CD4-positive, alpha-beta T cell treated with Interleukin-17A for 4 hours (primary cell): ENCODE measurements at places on chromosomes 2 and 18.

DNA sequence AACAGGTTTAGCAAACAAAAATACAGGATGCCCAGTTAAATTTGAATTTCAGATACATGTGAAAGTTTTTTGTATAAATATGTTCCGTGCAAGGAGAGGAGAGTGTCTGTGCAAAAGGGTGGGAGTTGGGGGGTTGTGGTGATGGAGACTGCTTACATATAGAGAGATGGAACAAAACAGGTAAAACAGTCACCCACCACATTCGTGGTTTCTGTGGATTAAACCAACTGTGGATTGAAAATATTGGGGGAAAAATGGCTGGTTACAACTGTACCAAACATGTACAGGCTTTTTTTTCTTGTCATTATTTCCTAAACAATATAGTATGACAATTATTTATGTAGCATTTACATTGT lies 245.7 kb downstream of the TNS1 start:
- no peak for DNase-seq

- DNase-seq: peak; percentile 17
Measured at GRCh38 chr2:39069136-39069515, 51.7 kb downstream of the SOS1 start.

DNA sequence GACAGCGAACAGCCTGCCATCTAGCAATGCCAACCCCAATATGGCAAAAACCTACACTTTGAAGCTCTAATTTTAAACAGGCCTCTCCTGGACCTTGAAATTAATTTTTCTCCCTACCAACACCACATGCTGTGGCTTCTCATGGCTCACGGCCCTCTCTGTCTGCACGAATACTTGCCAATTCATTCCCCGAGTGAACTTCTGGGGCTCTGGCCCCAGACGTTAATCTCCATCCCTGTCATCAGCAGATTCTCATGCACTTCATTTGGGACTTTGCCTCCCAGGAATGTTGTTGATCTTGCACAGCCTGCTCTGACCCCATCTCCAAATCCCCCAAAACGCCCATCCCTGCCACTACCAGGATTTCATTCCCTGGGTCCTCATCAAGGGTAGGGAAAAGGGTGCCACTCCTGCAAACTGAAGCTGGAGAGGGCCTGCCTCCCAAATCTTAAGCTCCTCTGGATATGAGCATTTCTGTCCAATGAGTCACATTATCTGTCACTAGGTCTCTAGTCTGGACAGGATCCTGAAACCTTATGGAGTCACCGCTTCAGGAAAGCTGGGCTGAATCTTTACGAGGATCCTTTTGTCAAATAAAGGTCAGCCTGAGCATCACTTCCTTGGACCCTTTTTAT lies 10.4 kb downstream of the FIGLA start:
- no peak for DNase-seq

DNA sequence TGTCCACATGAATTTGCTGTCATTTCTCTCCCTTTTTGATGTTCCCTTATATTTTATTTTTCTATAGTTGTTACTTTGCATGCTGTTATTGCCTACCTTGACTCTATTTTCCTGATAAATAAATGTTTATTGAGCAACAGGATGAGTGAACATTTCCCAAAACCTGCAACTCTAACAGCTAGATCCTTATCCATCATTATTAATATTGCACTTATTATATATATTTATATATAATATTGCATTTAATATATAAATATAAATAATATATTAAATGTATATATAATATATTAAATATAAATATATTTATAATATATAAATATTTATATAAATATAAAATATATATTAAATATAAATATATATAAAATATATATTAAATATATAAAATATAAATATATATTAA lies 436.1 kb upstream of the MMADHC start:
- no peak for DNase-seq

DNA sequence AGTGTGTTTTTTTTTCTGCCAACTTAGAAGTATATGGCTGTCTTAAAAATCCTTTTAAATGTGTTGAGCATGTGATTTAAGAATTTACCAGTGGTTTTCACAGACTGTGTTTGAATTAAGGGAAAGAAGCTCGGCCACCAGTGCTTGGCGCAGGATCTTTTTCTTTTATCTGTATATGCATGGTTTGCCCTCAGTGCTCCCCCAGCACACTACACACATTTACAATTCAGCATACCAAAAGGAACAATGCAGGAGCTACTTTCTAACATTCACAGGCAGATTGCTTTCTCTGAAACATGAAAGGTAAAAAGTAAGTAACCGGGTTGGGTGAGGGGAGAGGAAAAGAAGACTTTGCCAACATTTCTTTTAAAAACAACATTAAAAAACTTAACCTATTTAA lies 3.9 kb downstream of the SALL3 start:
- no peak for DNase-seq

GRCh38 chr18:79460481-79461300 lies 65.0 kb downstream of the NFATC1 start:
- no peak for DNase-seq

GRCh38 chr18:43238429-43238828 lies 38.9 kb downstream of the SYT4 start:
- DNase-seq: no peak

- no peak for DNase-seq
Measured at GRCh38 chr2:23122681-23123215, 262.2 kb upstream of the KLHL29 start.

DNA sequence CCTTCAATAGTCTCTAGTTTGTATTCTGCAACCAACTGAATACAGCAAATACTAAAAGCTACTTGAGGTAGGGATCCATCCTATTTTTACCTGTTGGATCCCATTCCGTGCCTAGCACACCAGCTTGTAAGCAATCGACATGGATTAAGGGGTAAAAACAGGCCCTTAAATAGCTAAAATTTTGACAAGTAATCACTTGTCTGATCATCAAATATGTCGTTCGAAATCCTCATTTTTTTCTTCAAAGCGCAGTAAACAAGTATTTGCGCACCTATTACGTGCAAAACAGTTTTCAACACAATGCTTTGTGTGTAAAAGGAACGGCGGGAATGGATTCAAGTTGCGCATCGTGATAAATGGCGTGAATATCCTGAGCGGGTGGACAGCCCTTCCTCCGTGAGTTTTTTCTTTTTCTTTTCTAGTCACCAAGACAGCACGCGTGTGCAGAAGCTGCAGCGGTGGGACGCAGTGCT lies 1.4 kb upstream of the ACVR2A start:
- DNase-seq: no peak

DNA sequence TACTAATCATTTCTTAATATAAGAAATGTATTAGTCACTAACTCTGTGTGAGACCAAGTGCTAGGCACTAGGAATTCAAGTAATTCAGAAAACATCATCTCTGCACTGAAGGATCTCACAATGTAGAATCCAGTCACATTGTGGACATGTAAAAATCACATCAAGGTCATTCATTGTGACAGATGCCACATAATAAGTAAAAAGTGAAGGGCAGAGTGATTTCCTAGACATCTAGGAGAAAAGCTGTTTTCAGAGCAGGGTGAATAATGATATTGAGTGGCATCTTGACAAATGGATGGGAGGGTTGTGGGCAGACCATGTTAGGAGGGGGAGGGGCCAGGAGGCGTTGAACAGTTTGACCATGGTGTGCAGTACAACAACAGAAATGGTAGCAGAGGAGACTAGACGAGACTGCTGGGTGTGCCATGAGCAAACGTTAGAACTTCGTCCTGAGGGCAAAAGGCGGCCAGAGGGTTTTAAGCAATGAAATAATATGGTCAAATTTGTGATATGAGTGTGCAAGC lies 93.8 kb downstream of the DTNA start:
- DNase-seq: no peak

GRCh38 chr2:3536682-3537632 lies 17.6 kb upstream of the ADI1 start:
- peak; percentile 27 for DNase-seq

- DNase-seq: no peak
Measured at GRCh38 chr2:45300026-45300750, 290.9 kb upstream of the SIX2 start.

- no peak for DNase-seq
Measured at GRCh38 chr2:186713691-186714090, 19.8 kb downstream of the FAM171B start.

GRCh38 chr2:71510938-71511337 lies 57.6 kb downstream of the DYSF start:
- DNase-seq: no peak

DNA sequence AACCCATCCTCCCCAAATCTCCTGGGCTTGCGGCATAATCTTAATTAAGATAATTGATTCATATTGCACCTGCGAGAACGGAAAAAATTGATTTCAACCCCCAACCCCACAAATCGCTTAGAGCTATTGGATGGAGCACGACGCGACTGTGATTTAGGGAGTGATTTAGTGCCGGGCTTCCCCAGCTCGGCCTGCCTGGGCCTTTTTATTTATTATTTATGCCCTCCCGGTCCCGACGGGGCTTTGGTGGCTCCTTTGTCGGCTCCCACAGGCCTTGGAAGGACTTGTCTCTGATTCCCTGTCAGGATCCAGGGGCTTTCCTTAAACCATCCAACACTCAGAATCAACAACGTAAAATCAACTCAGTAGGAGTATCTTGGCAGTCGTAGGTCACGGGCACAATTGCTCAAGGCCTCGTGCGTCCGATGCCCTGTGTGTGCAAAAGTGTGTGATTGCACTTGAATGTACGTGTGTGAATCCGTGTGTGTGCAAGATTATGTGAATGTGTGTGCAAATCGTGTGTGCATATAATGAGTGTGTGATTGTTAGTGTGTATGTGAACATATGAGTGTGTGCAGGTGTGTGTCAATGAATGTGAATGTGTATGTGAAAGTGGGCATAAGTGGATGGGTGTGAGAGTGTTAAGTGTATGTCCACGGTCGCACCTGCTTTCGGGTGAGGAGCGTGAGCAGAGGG lies 4.3 kb upstream of the NEUROD1 start:
- no peak for DNase-seq

GRCh38 chr2:176056406-176056805 lies 27.4 kb downstream of the EVX2 start:
- no peak for DNase-seq

GRCh38 chr2:71303849-71304248 lies 27.7 kb upstream of the ZNF638 start:
- no peak for DNase-seq

GRCh38 chr18:7941533-7941932 lies 374.4 kb downstream of the PTPRM start:
- no peak for DNase-seq

- no peak for DNase-seq
Measured at GRCh38 chr2:222208010-222208690, 90.6 kb downstream of the PAX3 start.

DNA sequence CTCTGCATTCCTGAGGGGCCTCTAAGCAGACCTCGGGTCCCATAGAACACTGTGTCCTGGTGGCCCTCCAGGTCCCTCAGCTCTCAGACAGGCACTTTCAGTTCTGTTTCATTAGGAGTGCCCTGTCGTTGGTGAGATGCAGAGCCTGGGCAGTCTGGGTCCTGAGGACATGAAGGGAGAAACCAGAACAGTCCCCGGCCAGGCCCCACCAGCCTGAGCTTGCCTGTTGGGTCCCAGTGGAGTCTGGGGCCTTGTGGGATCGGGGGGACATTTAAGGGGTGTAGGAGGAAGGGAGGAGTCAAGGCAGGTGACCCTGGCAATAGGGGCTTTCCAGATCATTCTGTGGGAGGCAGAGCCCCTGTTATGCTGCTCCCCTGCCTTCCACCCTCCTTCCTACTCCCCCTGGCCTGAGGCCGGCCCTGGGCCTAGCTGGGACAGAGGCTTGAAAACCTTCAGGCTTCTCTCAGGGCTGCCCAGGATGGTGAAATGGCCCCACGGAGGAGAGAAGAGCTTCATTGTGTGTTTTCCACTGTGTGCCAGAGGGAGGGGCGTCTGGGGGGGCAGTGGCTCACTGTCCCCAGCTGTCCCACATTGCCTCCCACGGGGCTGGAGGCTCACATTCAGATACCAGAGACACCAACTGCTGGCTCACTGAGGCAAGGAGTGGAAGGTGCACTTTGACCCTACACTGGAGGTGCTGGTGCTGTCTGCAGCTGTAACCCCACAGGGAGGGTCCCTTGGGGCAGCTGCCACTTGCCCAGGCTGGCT lies 26.6 kb upstream of the CATIP start:
- DNase-seq: no peak

DNA sequence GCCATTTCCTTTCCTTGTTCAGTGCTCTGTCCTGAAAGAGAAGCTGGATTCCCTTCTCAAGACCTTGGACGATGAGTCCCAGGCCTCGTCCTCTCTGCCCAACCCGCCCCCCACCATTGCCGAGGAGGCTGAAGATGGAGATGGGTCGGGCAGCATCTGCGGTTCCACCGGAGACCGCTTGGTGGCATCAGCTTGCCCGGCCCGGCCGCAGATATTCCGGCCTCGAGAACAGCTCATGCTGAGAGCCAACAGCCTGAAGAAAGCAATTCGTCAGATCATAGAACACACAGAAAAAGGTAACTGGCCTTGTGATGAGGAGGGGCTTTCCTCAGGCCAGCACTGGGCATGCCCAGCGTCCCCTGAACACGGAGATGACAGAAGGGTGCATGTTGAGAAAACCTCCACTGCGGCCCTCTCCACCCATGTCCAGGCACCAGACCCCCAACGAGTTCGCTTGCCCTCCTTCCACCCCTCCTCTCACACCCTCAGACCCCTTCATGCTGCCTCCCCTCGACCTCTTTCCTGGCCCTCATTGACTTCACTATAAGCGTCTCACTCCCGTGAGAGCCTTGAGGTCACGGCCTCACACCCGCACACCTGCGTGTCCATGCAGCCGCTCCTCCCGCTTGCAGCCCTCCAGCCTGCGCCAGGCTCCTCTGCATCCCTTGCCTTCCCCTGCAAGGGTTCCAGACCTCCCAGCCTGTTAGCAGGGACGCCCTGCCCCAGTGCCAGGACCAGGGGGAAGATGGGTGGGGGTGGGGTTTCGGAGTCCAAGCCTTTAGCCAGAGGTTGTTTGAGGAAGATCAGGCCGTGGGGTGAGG lies 95.0 kb downstream of the DGKD start:
- DNase-seq: no peak

- DNase-seq: no peak
Measured at GRCh38 chr2:79964966-79965365, 339.6 kb downstream of the LRRTM1 start.

DNA sequence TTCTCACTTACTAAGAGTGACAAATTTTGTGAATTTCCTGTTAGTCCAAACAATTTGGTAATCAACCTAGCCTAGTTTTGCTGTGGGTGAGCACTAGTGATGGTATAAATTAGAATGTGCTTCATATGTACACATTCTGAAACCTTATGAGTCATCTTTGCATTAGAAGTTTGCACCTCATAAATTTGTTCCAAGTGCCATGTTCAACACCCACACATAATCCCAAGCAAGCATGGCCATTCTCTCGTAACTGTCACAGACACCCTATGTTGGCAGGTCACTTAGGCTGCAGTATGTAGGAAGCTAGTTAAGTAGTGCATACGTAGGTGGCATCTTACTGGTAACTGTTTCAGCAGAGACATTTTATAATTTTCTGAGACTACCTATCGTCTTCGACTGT lies 46.9 kb downstream of the NAB1 start:
- no peak for DNase-seq

DNA sequence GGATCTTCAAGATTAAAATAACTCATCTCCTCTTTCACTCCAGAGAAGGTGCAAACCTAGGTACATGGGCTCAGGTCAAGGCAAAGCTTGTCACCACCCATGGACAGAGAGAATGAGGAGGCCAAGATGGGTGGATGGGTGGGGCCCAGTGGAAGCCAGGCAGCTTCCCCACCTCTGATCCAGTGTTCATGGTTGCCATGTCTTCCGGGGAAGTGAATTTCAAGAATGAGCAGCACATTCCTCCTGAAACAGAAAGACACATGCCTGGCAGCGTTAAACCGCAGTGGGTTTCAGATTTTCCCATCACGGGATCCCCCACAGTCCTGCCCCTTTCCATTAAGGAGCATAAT lies 301.7 kb downstream of the EIPR1 start:
- no peak for DNase-seq

GRCh38 chr2:105952131-105952530 lies 207.4 kb downstream of the NCK2 start:
- DNase-seq: no peak

GRCh38 chr2:224428787-224429440 lies 27.0 kb upstream of the FAM124B start:
- DNase-seq: no peak
